ENCODE measurements at places on chromosomes 4 and X. TPM values are rescaled to one million over a fixed set of nuclear protein-coding genes. Genes with fewer than 3 reads are reported as not detected.

The NOP14 gene
- polyA plus RNA-seq = 12.6 TPM

The SLC7A11 gene
- polyA plus RNA-seq = 0.42 TPM

The SMIM43 gene
- polyA plus RNA-seq = not detected

The PCDH19 gene
- 0.03 TPM for polyA plus RNA-seq

The SMIM14 gene
- polyA plus RNA-seq = 311 TPM

The UBE2K gene
- polyA plus RNA-seq = 45.3 TPM

The SERTM2 gene
- 4.3 TPM for polyA plus RNA-seq

The MAGEA3 gene
- polyA plus RNA-seq = not detected

The UGT2B15 gene
- 75.8 TPM for polyA plus RNA-seq

The ODAM gene
- polyA plus RNA-seq = not detected

The FGD1 gene
- 0.32 TPM for polyA plus RNA-seq

The CTAG2 gene
- polyA plus RNA-seq = not detected

The FAM184B gene
- not detected for polyA plus RNA-seq

The HSFX1 gene
- 0.28 TPM for polyA plus RNA-seq

The ZNF674 gene
- 2.0 TPM for polyA plus RNA-seq

The ENPP6 gene
- polyA plus RNA-seq = 0.05 TPM

The TBC1D9 gene
- 4.8 TPM for polyA plus RNA-seq

The IQCM gene
- polyA plus RNA-seq = not detected

The SASH3 gene
- 3.2 TPM for polyA plus RNA-seq

The ZCCHC18 gene
- not detected for polyA plus RNA-seq

The TMEM33 gene
- polyA plus RNA-seq = 34.7 TPM

The RTL3 gene
- not detected for polyA plus RNA-seq

The C4orf36 gene
- not detected for polyA plus RNA-seq

The ARHGAP4 gene
- polyA plus RNA-seq = 3.3 TPM

The IL2 gene
- not detected for polyA plus RNA-seq

The TBC1D8B gene
- 3.9 TPM for polyA plus RNA-seq

The CRMP1 gene
- polyA plus RNA-seq = 0.15 TPM

The RENBP gene
- polyA plus RNA-seq = 6.4 TPM

The FAM3A gene
- 35.0 TPM for polyA plus RNA-seq

The PF4V1 gene
- polyA plus RNA-seq = 0.16 TPM

The ETDA gene
- not detected for polyA plus RNA-seq

The RPA4 gene
- 1.3 TPM for polyA plus RNA-seq

The VGLL1 gene
- polyA plus RNA-seq = not detected

The ATP1B4 gene
- polyA plus RNA-seq = not detected

The ASMTL gene
- polyA plus RNA-seq = 18.9 TPM

The ATP2B3 gene
- polyA plus RNA-seq = not detected

The COL4A6 gene
- polyA plus RNA-seq = 0.07 TPM

The HSFX2 gene
- 0.15 TPM for polyA plus RNA-seq

The SMARCA5 gene
- polyA plus RNA-seq = 7.9 TPM

The NUDT9 gene
- 37.3 TPM for polyA plus RNA-seq

The MAGEA8 gene
- not detected for polyA plus RNA-seq

The PLAC8 gene
- 18.6 TPM for polyA plus RNA-seq

The CPZ gene
- 1.6 TPM for polyA plus RNA-seq

The CXCL3 gene
- 0.07 TPM for polyA plus RNA-seq

The TCP11X2 gene
- not detected for polyA plus RNA-seq

The CTAG1A gene
- not detected for polyA plus RNA-seq
